NCI-H1417 (cell line): ENCODE measurements at places on chromosomes 4 and X.

DNA sequence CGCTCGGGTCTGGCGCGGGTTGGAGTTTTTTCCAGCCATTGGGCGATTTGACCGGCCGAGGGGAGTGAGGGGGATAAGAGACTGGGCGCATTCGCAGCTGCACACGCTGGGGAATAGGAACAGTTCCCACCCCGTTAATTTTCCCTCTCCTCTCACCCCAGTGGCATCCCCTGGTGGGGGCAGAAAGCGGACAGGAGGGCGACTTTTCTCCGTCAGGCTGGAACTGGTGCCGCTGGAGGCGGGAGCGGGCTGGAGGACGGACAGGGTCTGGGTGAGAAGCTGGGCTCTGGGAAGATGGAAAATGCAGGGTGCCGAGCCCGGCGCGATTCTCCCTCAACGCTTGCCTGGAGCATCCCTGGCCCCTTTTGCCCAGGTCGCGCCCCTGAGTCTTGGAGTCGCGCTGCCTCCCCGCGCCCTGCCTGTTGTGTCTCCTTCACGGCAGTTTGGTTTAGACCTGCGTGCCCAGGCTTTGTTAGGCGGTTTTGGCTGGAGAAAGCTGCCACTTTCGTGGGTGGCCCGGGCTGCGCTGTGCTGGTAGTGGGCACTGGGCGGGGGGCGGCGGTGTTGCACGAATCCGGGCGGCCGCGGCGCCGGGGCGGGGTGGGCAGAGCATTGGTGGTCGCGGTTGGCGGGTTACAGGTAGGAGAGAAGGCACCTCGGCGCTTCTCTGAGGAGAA lies 2.0 kb downstream of the ADGRL3 start:
- DNase-seq: peak; percentile 76

- no peak for DNase-seq
Observed at GRCh38 chrX:100863326-100863864, 10.8 kb downstream of the NOX1 start.

- no peak for DNase-seq
Observed at GRCh38 chrX:96906741-96907140, 23.0 kb downstream of the RPA4 start.

- no peak for DNase-seq
Observed at GRCh38 chr4:6715704-6716017, 313 bp upstream of the BLOC1S4 start.

- DNase-seq: no peak
Observed at GRCh38 chr4:1412376-1413203, 6.3 kb upstream of the NKX1-1 start.

DNA sequence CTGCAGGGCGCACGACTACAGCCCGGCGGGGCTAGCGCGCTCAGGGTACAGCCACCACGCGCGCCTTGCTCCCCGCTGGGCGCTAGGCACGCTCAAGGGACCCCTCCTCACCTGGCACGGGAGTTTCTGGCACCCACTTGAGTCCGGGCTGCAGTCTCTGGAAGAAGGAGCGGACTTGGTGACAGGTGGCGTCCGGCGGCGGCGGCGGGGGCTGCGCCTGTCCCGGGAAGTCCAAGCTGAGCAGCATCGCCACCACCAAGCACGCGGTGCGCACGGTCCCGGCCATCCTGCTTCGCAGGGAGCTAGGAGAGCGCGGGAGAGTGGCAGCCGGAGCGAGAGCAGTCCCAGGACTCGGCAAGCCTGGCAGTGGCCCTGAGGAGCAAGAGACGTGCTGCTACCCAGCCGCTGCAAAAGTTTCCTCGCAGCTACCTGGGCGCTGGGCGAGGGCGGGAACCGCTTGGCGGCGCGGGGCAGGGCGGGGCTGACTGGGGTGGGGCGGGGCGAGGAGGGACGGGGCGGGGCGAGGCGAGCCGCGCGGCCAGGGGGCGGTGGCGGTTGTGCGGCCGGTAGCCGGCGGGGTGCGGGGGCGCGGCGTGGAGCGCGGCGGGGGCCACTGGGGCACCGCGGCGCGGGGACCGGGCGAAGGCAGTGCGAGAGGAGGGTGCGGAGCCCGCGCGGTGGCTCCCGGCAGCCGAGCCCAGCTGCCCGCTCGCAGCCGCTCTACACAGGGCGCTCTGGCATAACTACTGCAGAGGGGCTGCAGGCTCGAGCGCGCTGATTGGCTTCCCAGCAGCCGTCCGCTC lies at the start of gene GPC3:
Gene GPC3, minus strand, starts transcription at position 431 of the 803 bp plus-strand sequence.
- no peak for DNase-seq

GRCh38 chr4:24933684-24934275 lies 20.9 kb upstream of the CCDC149 start:
- DNase-seq: no peak

- no peak for DNase-seq
Observed at GRCh38 chr4:187501731-187502130, 493.8 kb upstream of the ZFP42 start.

- DNase-seq: no peak
Observed at GRCh38 chr4:4631150-4631549, 89.3 kb upstream of the STX18 start.

DNA sequence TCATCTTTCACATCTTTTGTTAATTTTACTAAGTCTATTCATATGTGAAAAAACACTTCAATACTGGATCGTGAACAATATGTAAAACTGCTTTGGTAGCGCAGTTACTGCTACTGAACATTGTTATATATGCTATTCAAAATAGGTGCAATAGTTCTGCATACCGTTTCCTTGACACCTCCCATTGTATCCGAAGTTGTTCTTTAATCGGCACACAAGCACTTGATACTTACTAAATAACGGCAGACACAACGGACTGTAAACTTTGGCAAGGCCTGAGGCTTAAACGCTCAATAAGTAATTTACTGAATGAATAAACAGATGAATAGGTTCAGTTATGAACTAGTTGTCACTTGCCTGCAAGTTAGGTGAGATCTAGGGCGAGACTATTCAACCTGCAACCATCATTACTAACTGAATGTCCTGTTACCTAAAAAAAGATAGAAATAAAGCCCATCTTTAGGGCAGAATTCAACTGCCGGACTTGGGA lies 620 bp downstream of the ANAPC10 start:
- no peak for DNase-seq

DNA sequence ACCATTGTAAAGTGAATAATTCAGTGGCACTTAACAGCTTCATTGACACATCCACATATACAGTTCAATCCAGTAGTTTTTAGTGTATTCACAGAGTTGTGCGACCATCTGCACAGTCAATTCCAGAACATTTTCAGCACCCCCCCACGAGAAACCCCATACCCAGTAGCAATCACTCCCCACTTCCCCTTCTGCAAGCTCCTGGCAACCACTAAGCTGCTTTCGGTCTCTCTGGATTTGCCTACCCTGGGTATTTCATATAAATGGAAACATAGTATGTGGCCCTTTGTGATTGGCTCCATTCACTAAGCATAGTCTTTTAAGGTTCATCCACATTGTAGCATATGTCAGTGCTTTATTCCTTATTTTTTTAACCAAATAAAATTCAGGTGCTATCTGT lies 10.0 kb downstream of the MSL3 start:
- DNase-seq: no peak

DNA sequence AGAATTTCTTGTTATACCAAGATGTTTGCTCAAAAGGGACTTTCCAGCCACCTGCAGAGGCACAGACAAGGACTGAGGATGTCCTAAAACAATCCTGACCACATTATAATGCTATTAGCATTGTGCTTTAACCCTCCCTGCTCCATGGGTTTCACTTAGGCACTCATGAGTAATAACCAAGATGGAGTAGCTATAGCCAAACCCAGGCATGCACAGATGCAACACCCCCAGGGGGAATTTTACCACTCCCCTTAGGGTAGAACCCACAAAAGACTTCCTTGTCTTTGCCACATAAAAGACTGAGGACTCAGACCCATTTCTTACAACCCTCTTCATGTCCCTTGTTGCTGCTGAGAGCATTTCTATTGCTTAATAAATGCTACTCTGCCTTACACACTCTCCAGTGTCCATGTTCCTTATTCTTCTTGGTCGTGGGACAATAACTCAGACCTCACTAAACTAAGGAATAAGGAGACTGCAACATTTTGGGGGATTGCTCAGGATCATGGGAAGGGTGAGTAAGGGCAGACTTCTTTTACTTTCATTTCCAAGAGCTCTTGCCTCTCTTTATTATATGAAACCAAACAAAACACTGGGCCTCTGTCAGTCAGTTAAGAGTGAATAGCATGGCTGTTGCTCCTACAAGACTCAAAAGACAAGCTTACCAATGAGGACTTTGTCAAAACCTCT lies 103.5 kb downstream of the TECRL start:
- no peak for DNase-seq

DNA sequence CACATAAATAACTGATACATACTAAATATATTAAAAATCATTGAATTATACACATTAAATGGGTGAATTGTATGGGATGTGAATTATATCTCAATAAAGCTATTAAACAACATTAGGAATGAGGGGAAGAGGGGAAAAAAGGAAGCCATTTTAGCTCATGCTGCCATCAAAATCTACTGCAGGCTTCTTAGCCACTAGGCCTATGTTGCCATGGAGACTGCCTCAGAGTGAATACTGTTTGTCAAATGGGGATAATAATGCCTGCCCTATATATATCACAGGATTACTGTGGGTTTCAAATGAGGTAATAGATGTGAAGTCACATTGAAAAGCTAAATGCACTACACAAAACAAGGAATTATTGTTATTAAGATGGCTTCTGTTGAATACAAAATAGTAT lies 21.2 kb downstream of the TMEM255A start:
- DNase-seq: peak; percentile 36

DNA sequence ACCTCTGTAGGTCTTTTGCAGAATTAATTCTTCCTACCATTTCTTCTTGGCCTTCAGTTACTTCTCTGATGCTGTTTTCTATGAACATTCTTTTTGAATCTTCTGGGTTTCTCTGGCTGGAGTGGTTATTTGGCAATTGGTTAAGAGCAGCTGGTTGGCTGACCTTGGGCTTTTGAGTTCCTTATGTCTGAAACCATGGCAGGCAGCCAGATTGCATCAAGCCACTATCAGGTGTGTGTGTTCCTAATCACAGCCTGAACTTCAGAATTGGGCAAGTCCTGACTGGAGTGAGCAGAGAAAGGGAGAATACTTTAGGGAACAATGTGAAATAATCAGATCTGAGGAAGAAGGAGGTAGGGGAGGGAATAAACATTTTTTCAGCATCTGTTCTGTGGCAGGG lies 90.2 kb downstream of the ARHGAP10 start:
- DNase-seq: peak; percentile 27
